Central memory CD4-positive, alpha-beta T cell (primary cell): ENCODE measurements at places on chromosomes 1 and 21.

DNA sequence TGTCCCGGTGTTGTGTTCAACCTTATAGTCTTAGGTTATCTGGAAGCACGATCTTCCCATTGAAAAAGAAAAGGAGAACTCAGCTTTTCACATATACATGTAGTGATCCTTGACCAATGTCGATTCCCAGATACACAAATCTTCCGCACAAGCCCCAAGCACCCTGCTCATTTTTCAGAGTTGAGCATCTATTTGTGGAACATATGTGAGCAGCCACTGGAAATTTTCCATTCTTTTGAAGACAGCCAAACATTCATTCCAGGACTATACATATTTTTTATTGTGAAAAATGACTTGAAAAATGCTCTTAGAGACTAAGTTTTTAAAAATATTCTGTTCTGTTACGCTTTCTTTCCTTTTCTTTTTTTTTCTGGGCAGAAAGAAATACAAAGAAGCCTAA is 371.9 kb downstream of the RGS7 start:
- no peak for DNase-seq

DNA sequence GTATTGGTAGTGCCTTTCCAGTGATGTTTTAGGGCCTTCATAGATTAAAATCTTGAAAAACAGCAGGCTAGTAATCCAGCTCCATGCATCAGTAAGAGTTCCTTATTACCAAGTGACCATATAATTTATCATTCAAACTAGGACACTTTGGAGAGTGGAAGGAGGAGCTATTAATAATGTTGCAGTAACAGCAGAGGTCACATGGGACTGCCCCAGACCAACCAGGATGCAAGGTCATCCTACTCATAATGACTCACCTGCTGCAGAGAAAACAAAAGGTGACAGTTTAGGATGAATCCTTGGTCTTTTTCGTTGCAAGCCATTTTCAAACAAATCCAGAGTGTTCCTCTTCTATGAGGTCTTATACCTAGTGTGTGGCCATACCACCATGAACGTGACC is 187.4 kb downstream of the NUF2 start:
- no peak for DNase-seq

DNA sequence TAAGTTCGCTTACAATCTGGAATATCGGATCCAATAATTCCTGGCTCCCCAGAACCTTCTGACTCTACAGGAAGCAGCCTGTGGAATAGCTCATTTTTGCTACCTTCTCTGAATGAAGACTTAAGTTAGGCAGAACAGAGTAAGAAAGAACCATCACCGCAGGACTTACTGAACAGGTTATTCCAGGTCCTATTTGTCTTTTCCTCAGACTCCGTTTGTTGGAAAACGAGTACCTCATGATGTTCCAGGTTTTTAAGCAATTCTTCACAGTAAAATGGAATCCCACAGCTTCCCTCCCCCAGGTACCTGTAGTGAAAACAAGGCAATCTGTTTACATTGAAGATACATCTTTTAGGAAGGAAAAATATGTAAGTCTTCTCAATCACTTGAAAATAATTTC is 59.8 kb downstream of the ADCY10 start:
- no peak for DNase-seq

DNA sequence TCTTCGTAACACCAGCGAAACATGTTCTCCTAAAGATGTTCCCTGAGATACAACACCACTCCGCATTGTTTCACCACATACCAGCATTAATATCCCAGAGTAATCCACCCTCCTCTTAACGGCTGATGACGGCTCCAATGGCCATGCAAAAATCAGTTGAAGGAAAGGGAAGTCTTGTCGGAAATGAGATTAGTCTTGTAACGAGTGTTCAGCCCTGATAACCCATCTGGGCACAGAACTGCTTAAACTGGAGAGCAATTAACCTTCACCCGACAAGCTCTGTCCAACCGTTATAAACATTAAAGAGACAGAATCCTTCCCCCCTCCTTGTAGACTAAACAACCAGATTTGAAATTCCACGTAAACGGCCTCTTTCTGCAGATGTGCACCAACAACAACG is 21.9 kb downstream of the ERG start:
- no peak for DNase-seq

GRCh38 chr1:198497326-198498102 is 43.0 kb downstream of the ATP6V1G3 start:
- DNase-seq: no peak
